NCI-H460 (cell line): ENCODE measurements at places on chromosomes 1 and 21. TPM values are rescaled to one million over a fixed set of nuclear protein-coding genes. Genes with fewer than 3 reads are reported as not detected.

Gene LSS
- total RNA-seq = 5.3 and 6.0 TPM in 2 replicates

GRCh38 chr1:246564839-246565750 lies 966 bp downstream of the TFB2M start:
- DNase-seq = no peak

DNA sequence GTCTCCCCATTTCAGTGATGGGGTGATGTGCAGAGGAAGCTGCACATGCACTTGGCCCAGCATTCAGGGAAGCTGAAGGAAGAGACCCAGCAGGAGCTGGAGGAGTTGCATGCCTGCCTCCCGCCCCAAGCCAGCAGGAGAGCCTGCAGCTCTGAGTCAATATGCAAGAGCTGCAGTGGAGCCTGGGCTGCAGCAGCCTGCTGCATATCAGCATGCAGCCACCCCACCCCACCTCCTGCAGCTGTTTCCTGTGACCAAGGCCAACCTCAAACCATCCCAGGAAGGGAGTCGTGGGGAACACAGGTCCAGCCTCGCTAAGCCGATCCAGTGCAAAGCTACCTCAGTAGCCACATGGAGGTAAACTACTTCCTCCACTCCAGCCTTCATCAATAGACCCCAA lies 18.9 kb downstream of the AGT start:
- no peak for DNase-seq

GRCh38 chr1:187032316-187032981 lies 203.7 kb downstream of the PLA2G4A start:
- DNase-seq = no peak

GRCh38 chr1:29282924-29283803 lies 46.8 kb downstream of the PTPRU start:
- DNase-seq = peak; percentile 44

GRCh38 chr1:59502009-59502691 lies 205.3 kb downstream of the FGGY start:
- DNase-seq = no peak

- no peak for DNase-seq
Measured at GRCh38 chr21:46304437-46304836, 18.3 kb downstream of the YBEY start.
